ENCODE measurements at places on chromosomes 2 and 18.

DNA sequence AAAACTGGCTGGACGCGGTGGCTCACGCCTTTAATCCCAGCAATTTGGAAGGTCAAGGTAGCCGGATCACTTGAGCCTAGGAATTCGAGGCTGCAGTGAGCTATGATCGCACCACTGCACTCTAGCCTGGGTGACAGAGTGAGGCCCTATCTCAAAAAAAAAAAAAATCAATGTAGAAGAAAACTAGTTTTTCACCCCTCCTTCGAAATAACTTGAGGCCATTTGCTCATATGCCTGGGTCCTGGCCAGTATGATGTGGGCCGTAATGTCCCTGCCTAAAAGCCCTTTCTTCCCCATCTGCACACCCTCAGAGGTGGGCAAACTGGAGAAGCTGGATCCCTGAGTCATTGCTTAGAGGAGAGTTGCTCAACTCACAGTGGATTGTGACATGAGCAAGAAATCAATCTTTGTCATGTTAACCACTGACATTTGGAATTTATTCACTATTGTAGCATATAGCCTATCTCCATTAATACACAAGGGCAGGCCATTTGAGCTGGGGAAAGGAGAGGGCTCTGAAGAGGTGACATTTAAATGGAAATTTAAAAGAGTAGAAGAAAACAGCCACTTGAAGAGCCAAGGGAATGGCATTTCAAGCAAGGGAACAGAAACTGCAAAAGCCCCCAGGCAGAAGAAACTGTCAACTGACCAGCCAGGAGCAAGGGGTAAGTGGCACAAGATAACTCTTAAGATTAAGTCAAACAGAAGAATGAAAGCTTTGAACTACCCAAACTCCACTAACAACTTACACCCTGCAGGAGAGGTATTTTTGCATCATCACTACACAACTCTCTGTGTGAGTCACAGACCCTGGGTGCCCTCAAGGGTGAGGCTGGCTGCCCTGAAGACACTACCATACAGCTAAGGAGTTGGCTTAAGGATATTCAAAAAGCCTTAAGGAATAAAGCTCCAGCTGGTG is 7.6 kb upstream of the METTL21A start:
- DNase-seq, result no peak

- DNase-seq, result no peak
These were observed 81.0 kb downstream of the SPRED2 start for GRCh38 chr2:65351234-65351947.

- DNase-seq, result no peak
These were observed 371.8 kb upstream of the FANCL start for GRCh38 chr2:58612973-58613372.

DNA sequence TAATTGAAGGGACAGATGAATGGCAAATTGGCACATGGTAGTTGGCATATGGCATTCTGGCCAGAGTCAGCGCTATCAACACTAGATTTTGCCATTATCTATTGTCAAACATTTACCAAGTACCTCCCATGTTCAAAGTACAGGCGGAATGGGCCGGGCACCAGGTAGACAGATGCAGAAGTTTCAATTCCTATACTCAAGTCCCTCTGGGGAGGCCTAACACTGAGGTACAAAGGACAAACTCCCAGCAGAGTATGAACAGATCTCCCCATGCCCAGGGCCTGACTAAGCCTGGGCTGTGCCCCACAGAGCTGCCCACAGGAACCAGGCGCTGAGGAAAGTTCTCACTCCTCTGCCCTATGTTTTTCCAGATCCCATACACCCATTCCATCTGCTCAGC is 257.5 kb upstream of the KLHL29 start:
- DNase-seq, result no peak

GRCh38 chr2:230912046-230912445 is 13.0 kb downstream of the GPR55 start:
- no peak for DNase-seq

GRCh38 chr2:241009601-241010530 is 11.4 kb downstream of the SNED1 start:
- peak; percentile 8 for DNase-seq

Data from central memory CD8-positive, alpha-beta T cell (primary cell).